ENCODE measurements at places on chromosomes 11 and 22.

DNA sequence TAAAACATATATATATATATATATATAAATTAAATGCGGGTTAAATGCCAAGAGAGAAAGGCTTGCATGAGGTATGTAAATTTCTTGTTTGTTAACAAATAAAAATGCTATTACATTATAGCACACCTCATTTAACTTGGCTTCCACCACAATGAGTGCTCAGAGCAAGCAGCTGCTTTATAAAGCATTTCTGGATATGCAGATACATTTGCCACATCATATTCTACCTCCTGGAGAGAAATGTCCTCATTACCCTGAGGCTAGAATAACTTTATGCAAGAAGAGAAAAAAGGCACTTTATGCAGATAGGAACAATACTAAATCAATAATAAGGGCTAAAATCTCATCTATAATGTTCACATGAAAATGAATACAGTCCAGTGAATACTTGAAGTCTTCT lies 181.7 kb upstream of the CCDC90B start:
- DNase-seq = no peak

DNA sequence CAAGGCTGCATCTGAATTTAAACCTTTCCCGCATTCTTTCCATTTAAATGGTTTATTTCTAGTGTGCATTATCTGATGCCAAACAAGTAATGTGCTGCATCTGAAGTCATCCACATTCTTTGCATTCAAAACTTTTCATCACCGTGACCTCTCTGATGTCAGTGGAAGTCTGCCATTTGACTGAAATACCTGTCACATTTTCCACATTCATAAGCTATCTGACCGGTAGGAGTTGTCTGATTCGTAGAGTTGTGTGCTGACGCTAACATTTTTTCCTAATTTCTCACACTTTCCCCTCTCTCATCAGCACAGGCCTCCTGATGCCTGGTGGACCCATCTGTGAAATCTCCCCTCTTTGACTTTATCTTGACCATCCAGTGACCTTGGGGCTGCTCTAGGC lies 79.9 kb upstream of the BARX2 start:
- no peak for DNase-seq

GRCh38 chr11:128888034-128888985 lies 2.8 kb upstream of the KCNJ5 start:
- DNase-seq = no peak

GRCh38 chr11:1772270-1773130 lies 8.8 kb upstream of the CTSD start:
- DNase-seq = peak; percentile 31

DNA sequence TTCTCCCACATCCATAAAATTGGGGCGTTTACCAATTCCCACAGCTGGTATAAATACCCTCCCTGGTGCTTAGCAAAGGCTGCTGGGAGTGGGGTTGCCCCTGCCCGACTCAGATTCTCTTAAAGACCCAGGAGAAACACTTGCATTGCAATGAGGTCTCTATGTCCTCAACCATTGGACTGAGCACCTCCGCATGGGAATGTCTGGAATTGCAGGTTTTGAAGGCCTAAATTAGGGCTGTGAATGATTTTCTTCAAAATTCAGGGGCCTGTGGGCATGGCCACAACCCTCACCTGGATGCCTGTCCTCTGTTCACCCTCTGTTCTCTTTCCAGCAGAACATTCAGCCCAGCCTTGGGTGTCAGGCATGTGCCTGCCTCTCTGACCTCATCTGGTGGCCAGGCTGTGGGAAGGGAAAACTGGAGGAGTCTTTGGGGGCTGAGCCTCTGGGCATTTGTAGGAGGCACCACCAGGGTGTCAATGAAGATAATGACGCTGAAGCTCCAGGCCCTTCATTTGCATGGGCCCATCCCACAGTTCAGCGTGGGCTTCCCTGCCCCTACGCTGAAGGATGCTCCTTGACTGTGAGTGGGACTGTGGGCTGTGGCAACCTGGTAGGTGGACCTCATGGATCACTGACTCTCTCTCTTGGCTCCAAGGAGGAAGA lies 52.7 kb upstream of the MYEOV start:
- DNase-seq = no peak

GRCh38 chr22:17199003-17199731 lies 20.1 kb downstream of the ADA2 start:
- no peak for DNase-seq

GRCh38 chr11:70203751-70204465 lies 812 bp downstream of the FADD start:
- DNase-seq = peak; percentile 91

- no peak for DNase-seq
Measured at GRCh38 chr11:125074511-125075241, 11.6 kb downstream of the SLC37A2 start.

DNA sequence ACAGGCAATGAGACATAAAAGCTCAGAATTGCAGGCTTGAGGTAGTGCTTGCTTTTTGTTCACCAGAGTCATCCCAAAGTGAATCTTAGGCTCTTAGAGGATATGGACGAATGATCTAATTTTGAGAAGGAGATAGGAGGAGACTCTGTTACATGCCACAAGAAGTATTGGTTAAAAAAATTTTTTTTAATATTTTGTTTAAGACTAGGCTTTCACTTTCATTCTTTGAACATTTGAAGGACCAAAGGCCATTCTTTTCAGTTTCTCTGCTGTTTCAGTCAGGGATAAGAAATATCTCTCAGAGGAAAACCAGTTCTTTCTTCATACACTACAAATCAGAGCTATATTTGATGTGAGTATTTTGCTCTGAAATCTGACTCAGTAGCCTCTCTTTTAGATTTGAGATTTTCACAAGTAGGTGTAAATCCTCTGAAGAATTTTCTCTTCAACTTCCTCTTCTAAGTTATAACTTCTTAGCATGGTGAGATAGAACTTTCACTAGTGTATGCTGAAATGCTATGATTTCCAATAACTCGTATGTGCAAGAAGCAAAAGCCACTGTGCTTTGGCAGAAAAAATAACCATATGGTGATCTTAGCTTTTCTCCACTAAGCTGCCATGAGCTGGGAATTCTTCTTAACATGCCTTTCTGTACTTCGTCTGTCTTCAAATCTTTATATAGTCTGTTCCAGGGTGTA lies 24.1 kb upstream of the FAM181B start:
- no peak for DNase-seq

GRCh38 chr22:46104881-46105493 lies 45.3 kb upstream of the PPARA start:
- no peak for DNase-seq

- DNase-seq = no peak
Measured at GRCh38 chr22:46003271-46004091, 26.5 kb upstream of the WNT7B start.

DNA sequence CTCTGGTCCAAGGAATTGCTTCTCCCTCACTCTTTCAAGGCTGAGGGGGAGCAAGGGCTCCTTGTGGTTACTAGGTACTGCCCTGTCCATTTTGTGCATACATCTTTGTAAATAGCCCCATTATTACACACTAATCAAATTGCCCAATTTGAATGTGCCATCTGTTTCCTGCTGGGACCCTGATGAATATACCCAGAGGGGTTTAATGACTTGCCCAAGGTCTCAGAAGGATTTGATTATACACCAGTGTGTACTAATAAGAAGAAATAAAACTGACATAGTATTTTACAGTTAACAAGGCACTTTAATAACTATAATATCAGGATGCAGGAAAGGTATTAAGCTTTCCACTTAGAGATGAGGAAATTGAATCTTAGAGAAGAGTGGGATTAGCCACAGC lies 64.6 kb upstream of the PTPRJ start:
- DNase-seq = no peak

DNA sequence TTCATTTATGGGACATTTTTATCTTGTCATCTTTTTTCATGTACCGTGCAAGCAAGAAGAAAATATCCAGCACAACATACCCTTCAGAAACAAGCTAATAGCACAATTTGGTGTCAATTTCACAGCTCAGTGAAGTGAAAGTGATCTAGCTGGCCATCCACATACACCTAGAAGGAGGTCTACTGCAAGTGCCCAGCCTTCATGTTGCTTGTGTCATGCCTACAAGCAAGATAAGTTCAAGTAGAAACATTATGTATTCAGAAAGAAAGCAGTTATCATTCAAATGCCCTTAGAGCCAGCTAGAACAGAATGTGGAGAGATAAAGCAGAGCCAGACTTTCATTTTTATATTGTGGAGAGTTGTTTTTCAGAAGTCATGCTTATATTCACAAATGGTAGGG lies 325.7 kb upstream of the PITPNB start:
- DNase-seq = no peak
